Stimulated activated CD4-positive, alpha-beta T cell treated with anti-CD3 and anti-CD28 coated beads, TNF-alpha, amount 100 ng/mL, for 24 hours (primary cell): ENCODE measurements at places on chromosomes 6 and 20.
A peak's percentile ranks its signal among the peaks of the same experiment; 100 is the strongest.

- DNase-seq, result no peak
These were observed 89.5 kb downstream of the SLX4IP start for GRCh38 chr20:10524643-10525042.

DNA sequence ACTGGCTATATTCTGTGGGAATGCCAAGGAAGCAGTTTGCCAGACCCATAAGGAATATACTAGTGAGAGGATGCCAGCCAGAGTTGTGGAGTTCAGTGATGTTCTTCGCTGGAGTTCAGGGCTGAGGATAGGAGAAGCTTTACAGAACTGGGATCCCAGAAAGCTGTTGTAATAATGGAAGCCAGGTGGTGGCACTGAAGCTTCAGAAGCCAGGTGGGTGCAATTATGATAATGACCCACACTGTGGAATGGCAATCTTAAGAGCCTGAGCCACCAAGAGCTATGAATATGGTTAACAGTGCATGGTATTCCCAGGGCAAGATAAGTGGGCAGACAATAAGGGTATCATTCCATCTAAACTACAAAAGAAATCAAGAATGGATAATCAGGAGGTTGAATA is 25.1 kb upstream of the ENPP1 start:
- no peak for DNase-seq

GRCh38 chr6:28523241-28523622 is 2.4 kb upstream of the GPX5 start:
- DNase-seq, result no peak

- no peak for DNase-seq
These were observed 472.5 kb downstream of the KIF16B start for GRCh38 chr20:16100767-16101166.

DNA sequence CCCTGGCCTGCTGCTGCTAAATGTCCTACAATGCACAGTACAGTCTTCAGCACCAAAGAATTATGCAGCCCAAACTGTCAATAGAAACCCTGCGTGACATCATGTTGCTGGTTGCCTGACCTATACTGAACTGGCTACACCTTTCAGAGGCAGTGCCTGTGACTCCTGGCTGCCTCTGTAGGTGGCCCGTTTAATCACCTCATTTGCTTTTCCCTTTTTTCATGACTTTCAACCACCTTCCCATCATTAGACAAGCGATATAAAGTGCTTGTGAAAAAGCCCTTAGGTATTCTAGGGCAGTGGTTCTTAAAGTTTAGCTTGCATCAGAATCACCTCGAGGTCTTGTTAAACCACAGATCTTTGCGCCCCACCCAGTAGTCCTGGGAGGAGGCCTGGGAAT is 33.0 kb upstream of the RIPOR2 start:
- no peak for DNase-seq

GRCh38 chr6:156174031-156174890 is 602.9 kb upstream of the ARID1B start:
- peak; percentile 35 for DNase-seq

DNA sequence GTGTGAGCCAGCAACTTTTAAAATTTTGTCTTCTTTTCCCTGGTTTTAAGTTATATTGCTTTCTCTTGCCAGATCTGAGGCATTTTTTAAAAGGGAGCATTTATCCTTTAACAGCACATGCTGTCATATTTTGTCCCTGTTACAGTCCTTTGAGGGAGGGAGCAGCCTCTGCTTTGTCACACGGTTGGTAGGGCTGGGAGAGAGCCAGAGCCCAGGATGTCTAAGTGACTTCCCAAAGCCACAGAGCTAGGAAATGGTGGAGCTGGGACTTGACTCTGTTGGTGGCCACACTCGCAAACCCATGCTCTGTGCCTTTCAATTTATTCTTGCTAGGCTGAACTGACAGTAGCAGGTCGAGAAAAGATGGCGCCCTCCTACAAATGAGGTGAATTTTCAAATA is 80.4 kb upstream of the IYD start:
- DNase-seq, result no peak

GRCh38 chr20:11585752-11586352 is 331.8 kb upstream of the BTBD3 start:
- no peak for DNase-seq

DNA sequence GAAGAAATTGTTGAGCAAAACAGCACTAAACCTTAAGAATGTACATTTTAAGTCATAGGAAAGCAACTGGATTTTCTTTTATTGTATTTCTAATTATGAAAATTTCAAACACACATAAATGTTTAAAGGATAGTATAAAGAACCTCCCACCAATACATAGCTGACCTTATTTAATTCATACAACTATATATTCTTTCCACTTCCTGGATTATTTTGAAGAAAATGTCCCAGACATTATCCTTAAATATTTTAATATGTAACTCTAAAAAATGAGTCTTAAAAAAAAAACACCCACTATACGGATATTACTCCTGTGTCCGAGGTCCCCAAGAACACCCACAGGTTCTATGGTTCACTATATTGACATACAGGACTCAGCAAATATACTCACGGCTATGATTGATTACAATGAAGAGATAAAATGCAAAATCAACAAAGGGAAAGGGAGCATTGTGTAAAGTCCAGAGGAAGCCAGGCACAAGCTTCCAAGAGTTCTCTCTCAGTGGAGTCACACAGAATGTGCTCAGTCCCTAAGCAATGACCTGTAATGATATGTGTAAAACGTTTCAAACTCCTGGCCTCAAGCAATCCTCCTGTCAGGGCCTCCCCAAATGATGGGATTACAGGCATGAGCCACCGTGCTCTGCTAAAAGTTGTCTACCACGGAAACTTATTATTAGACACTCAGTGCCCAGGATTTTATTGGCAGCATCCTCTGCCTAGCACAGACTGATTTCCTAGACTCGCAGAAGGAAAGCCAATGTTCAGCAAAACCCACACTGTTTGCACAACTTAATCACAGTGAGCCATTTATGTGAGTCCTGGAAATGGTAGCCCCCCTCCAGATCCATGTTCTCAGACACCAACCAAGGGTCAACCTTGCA is 23.2 kb downstream of the GLYATL3 start:
- no peak for DNase-seq

DNA sequence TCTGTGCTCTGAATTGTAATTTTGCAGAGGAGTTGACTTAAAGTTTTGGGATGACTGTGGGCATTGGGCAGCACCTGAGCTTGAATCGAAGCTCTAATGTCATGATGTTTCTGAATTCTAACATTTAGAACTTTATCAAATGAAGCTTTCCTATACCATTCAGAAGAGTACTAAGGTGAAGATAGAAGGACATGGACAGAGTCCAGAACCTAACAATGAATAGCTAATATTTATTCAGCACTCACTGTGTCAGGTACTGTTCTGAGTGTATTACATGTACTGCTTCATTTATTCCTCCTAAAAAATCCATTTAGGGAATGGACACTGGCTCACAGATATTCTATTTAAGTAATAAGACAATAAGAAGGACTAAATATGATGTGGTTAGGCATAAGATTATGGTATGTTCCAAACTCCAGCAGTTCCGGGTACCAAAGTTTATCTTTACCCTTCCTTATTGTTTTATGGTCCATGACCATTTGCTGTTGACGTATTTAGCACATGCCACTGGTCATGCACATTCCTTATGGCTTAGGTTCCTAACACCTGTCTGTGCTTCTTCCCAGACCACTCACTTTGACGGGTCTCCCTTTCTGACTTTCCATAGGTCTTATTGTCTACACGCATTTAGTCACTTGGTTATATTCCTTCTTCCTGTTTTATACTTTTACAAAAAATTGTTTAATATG is 20.3 kb downstream of the BCKDHB start:
- DNase-seq, result no peak

- DNase-seq, result no peak
These were observed 63.4 kb upstream of the AFDN start for GRCh38 chr6:167763056-167763944.
